ENCODE measurements at places on chromosomes 3 and 15.

DNA sequence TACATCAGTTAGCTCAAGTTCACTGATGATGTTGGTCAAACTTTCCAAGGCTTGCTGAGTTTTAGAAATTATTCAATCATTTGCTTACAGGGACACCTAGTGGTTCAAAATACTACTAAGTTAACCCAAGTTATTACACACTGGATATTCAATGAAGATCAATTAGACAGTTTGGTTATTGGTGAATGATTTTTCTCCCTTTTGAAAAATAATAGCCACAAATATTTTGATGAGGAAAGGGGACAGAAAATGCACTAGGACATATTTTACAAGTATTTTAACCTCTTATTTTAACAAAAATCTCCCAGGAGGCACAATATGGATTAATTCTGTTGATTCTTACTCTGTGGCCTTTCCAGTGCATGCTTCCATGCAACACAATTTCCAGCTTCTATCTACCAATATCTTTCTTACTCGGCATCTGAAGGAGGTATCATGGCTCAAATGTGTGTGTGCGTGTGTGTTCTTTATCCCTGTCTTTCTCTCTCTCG, 20.1 kb upstream of the GOLGA6L2 start:
- no peak for DNase-seq

- DNase-seq: no peak
These were observed 308.1 kb upstream of the RASGRP1 start for GRCh38 chr15:38872732-38873131.

DNA sequence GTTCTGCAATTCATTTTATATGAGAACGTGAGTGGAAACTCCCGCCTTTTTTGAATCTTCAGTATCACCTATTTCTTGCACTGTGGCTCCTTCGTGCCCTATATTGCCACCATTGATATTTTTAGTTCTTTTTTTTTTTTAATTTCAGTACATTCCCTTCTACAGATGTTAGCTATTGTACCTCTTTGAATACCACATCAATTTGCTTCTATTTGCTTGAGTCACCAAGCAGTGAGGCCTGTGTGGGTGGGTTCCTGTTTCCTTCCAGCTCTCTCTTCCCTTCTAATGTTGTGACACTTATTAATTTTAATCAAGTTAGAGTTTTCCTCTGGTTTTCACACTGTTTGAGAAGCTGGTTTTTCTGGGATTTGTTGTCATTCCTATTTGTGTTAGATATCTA, 8.7 kb downstream of the HACD2 start:
- DNase-seq: no peak

DNA sequence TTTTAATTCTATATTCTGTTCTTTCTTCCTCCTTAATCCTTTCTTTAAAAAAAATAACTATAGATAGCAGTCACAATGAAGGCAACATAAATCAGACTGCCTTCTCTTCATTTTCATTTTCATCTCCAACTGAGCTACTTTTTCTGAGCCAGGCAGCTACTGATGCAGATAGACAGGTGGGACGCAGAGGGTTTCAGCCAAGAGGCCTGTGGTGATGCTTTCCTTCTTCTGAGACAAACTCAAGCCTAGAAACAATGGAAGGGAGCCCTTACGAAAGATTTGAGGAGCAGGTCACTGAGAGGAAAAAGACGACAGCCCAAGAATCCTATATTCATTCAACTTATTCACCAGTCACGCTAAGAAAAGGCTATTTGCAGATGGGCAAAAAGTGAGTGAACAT, 220.0 kb upstream of the MLF1 start:
- no peak for DNase-seq

- no peak for DNase-seq
These were observed 753.5 kb upstream of the NECTIN3 start for GRCh38 chr3:110318108-110318507.

Data from activated T-helper 2 cell treated with anti-CD3 and anti-CD28 coated beads, Interferon-gamma antibody, Interleukin-2, Interleukin-4, amounts not matched to agents 10 μg/mL and 5 μg/mL and 100 μg/mL, durations not matched to agents 14 hours and 24 hours and 36 hours (primary cell).